Upper lobe of right lung (tissue), 1 donor: ENCODE measurements at places on chromosomes 1 and 21.
A peak's percentile ranks its signal among the peaks of the same experiment; 100 is the strongest.

GRCh38 chr1:221867003-221867402, 125.1 kb upstream of the DUSP10 start:
- no peak for DNase-seq

DNA sequence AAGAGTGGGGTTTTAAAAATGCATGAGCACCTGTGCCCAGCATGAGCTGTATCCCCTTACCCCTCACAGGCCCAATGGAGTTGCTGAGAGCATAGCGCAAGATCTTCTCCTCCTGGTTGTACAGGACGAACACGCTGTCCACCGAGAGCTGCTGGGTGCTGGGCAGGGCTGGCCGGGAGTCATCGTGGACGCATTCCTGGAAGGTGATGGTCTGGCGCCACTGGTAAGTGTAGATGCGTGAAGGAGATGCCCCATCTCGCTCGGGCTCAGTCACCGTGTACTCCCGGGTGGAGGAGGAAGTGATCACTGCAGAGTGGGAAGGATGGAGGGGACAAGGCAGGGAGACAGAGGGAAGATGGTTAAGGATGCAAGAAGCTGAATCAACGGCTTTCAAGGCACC, 39.1 kb downstream of the NID1 start:
- no peak for DNase-seq

GRCh38 chr1:216705676-216706075, 17.6 kb downstream of the ESRRG start:
- DNase-seq, result no peak

DNA sequence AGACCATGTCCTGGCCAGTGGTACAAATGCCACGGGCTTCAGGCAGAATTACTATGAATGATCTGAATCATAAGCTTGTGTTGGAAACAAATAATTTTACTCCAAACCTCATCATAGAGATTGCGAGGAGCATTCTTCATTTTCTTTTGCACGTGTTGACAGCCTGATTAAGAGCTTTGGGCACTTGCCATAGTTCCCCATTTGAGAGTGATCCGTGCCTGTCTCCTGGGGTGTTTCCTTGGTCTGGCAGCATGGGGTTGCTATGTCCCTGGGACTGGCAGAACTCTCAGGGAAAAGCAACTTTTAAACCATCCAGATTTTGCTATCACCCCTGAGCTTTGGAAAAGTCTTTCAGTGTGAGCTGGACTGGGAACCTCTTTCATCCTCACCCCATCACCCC, 54.3 kb upstream of the KCNJ6 start:
- no peak for DNase-seq

- no peak for DNase-seq
These were observed 12.5 kb upstream of the ANKRD45 start for GRCh38 chr1:173682184-173682583.

GRCh38 chr1:55311057-55311641, 96.0 kb upstream of the USP24 start:
- no peak for DNase-seq

DNA sequence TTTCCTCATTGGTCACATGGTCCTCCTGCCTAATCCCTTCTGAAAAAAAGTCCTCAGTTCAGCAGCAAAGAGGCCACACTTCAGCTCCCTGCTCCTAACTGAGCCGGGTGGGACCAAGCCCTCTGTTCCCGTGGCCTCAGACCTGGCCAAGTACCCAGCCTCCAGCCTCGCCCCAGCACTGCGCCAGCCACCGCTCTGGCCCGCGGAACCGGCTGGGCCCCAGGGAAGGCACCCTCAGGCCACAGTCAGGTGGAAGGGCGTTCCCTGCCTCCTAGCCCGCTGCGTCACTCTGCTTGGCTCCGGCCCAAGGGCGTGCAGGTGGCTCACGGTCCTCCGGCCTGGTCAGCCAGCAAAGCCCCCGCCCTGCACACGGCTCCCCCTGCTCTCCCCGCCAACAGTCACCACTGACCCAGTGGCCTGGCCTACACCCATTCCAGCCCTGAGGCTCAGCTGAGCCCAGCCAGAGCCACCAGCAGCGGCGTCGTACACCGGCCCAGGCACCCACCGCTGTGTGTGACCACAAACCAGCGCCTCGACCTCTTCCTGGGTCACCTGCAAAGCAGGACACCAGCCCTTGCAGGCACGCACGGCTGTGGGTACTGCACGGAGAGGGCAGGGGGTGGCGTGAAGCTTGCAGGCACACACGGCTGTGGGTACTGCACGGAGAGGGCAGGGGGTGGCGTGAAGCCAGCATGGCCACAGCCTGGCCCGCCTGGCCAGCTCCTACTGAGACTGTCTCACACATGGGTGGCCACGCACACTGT, 19.4 kb downstream of the NADK start:
- DNase-seq, result peak; percentile 96

DNA sequence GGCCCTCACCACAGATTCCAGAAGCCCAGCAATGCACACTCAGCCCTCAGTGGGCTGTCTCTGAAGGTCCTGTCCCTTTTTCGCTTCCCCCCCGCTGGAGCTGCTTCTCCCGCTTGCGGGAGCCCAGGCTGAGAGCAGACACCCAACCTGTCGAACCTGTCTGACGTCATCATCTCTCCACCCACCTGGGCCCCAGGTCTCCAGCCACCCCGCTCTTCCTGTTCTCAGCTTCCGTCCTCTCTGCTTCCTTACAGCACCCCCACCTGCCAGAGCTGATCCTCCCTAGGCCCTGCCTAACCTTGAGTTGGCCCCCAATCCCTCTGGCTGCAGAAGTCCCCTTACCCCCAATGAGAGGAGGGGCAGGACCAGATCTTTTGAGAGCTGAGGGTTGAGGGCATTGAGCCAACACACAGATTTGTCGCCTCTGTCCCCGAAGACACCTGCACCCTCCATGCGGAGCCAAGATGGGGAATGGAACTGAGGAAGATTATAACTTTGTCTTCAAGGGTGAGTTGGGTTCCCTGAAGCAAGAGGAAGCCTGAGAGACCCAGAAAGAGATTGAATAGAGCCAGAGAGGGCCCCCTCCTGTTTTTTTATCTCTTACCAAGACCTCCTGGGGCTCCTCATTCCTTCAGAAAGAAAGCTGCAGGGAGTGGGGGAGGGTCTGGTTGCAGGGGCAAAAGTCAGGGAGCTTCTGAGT, at the start of gene RAB25:
RAB25 (plus strand) TSS at position 224 of the 700 bp plus-strand sequence; CDS start at position 465, 241 bp downstream.
- peak; percentile 86 for DNase-seq

DNA sequence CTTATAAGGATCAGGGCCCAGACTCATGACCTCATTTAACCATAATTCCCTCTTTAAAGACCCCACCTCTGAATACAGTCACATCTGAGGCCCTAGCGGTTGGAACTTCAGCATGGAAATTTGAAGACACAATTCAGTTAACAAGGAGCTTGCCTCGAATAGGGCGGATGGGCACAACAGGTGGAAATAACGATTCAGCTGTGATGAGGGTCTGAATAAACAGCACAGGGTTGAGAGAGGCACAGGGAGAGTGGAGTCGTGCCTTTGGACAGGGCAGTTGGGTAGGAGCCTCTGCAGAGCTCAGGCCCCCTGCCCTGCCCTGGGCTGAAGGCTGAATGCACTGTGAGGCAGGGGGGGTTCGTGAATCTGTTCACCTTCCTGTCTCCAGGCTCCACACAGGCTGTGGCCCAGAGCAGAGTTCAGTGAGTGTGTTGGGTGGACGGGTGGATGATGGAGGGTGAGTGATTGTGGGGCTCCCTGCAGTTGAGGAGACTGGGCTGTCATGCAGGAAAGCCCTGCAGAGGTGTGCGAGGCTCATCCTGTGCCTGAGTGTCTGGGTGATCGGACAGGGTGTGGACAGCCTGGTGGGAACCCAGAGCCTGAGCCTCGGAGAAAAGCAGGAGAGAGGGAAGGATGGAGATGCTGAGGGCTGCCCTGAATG, 243.1 kb downstream of the FOXD2 start:
- no peak for DNase-seq

- DNase-seq, result no peak
These were observed 13.8 kb downstream of the SNX7 start for GRCh38 chr1:98675282-98675681.

DNA sequence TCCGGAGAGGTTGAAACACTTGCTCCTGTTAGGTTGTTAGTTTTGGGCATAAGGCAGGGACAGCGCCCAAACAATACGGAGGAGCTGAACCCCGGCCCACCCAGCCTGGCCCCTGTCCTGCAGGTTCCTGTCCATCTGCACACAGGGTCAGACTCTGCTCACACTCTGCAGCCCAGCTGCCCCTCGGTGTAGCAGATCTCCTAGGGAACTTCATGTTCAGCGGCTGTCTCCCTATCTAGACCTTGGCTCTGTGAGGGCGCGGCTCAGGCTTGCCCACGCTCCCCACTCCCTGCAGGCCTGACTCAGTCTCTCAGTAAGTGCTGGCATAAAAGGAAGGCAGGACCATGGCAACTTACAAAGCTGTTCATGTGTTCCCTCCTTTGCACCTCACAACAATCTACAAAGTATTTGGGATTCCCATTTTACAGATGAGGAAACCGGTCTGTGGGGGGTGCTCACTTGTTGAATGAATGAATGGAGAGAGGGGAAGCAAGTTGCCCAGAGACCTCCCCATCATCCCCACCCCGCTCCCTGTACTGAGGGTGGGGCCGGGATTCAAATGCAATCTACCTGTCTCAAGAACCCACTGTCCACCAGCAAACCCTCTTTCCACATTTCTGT, 26.2 kb downstream of the ACOT11 start:
- DNase-seq, result no peak

DNA sequence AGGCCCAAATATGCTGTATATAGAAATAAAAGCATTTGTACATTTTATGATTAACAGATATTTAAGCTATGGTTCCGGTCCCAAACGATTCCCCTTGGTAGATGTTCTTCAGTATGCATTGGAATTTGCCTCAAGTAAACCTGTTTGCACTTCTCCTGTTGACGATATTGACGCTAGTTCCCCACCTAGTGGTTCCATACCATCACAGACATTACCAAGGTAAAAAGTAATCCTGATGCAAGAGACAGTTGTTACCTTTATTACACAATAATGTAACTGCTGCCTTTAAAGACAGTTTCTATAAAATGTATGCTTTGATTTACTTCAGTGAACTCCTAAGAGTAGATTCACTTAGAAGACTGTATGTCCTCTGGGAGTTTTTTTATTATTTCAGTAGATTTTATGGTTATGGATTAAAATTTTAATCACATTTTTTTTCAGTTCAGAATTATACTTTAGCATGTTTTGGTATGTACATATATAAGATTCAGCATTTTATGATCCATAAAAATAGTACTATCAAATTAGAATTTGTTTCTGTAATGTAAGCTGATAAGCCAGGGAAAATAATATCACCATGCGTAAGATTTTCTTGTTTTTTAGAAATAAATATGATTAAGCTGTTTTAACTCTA, 96.5 kb downstream of the USP25 start:
- no peak for DNase-seq

DNA sequence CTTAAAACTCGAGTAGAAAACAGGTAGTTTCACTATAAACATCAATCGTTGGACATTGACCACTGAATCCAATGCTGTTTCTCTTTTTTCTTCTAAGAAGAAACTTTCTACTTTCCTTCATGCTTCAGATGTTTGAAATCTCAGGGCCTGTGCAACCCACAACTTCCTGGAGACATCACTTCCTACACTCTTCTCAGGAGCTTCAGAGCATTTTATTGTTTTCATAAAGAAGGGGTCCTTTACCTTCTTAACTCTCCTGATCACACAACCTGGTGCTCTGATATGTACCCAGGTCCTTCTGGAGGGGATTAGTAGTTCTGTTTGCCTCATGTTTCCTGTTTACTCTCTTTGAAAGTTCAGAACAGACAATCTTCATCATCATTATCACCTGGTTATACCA, 113.0 kb upstream of the VAV3 start:
- no peak for DNase-seq

- no peak for DNase-seq
These were observed 304.6 kb upstream of the DEPDC1 start for GRCh38 chr1:68801440-68801839.

DNA sequence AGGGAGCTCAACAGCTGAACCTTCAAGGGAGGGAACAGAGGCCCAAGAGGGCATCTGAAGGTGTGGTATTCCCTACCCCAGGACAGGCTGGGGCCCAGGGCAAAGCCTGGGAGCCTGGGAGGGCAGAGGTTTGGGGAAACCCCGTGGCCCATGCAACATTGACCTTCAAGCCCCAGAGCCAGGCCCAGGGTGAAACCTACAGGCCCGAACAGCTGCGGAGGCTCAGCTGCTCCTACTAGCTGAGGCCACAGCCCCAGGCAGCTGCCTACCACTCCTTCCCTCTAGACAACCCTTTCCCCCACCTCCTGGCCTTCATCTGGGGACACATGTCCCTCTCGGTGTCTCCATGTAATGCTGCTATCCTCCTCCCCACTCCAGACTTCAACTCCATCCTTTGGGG, 3.2 kb downstream of the LAD1 start:
- no peak for DNase-seq

DNA sequence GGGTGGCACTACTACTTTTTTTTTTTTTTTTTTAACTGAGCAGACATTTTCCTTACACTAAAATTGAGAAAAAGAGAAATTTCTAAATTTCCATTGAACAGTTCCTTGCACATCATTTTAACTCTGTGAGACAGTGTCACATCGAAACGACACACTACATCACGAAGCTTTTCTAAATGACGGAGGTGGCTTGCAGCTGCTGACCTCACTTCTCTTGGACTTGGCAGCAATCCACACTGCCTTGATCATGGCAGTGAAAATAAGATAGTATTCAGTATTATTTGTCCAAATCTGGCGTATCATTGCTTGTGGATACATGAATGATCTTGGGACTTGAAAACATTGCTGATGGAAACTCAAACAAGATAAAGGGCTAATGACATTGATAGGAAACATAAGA, 80.3 kb upstream of the CYYR1 start:
- DNase-seq, result no peak

- DNase-seq, result no peak
These were observed 171.7 kb upstream of the FGGY start for GRCh38 chr1:59125154-59125553.

DNA sequence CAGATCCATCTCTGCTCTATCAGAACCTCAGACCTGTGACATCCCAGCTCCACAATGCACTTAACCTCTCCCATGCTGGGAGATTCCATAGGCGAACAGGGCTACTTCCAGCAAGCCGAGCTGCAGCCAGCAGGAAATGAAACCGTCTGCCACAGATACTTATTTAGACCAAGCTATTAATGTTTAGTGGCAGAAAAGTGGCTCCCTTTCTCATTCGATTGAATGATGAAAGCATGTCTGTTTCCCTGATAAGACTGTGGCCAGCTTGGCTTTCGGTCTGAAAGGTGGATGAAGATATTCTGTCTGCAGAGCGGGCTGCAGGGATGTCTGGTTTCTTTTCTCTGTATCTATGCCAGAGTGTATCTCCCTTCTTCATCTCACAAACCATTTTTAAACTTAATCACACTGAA, 146.4 kb downstream of the GREM2 start:
- no peak for DNase-seq

DNA sequence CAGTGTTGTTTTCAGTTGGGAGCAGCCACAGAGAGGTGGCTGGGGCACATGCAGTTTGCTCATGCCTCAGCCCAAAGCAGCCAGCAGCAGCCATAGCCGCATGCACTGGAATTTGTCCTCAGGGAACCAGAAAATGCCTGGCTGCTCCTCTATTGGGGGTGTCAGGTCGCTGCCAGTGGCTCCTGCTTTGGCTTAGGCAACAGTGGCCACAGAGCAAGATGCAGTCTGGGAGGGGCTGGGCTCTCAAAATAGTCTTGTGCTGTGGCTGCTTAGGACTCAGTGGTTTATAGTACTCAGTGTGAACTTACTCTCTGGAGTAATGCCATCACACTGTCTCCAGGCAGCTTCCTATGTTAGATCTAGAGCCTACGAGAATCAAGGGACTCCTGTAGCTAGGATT, 25.0 kb downstream of the CD55 start:
- DNase-seq, result no peak
